Neural progenitor cell (in vitro differentiated cells): ENCODE measurements at places on chromosomes 1 and 21.

DNA sequence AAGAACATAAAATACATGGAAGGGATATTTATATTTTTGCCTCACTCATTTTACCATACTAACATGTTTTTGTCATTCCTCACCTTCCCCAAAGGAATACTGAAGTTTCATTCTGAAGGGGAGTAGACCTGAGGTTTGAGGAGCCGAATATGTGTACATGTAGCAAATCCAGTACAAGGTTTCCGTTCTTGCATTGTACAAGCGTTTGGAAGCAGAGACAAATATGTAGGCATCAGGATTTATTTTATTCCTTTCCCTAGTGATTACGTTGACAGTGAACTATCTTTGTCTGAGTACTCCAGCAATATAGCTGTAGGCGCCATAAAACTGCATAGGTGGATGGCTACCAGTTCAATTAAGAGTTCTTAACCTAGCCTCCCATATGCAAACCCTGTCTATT lies 191.5 kb downstream of the NFIA start:
- DNase-seq, result no peak

DNA sequence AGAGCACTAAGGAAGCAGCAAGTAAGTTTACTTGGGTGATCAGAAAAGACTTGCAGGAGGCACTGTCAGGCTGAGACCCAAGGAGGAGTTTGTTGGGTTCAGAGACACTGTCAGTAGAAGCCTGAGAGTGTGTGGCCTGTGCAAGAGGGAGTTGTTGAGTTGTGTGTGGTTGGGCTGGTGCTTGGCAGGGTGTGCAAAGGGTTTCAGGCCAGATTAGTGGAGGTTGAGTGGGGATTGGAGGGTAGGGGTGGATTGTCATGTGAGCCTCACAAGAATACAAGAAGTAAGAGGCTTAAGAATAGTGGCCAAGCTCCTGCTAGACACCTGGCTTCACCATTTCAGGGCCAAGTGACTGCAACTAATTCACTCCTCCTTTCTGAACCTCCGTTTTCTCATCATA lies 8.9 kb upstream of the KIF21B start:
- peak; percentile 45 for DNase-seq

- no peak for DNase-seq
Measured at GRCh38 chr1:79694241-79694640, 687.7 kb upstream of the ADGRL4 start.

- DNase-seq, result no peak
Measured at GRCh38 chr1:23392125-23392855, 22.7 kb upstream of the ZNF436 start.

GRCh38 chr1:156551869-156552268 lies 20.5 kb downstream of the IQGAP3 start:
- no peak for DNase-seq

GRCh38 chr1:3530926-3531818 lies 76.7 kb downstream of the ARHGEF16 start:
- peak; percentile 92 for DNase-seq

DNA sequence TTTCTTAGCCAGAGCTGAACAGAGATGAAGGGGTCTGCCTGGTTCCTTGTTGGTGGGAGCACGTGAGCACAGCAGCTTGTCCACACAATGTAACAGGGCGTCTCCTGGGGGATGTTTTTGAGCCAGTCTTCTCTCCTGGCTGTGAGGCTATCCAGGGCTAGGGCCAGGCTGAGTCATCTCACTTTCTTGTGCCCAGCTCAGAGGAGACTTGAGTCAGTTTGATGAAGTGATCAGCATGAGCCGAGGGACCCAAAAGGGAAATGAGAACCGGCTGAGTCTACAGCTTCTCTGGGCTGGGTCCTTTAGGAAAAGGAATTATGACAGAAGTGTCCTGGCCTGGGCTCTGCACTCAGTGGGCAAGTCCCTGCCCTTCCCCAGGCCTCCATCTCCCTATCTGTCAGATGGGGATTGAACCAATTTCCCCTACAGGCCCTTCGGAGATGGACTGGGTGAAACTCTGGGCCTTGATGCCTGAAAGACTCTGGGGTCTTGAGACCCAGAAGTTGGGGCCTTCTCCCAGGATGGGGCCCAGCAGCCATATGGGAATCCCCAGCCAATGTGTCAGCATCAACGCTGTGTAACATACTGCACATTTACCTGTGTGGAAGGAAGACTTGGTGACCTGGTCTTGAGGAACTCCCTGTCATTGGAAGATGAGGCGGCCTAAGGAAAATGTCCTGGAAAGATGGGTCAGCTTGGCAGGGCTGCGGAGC lies 36.6 kb downstream of the DMRTB1 start:
- DNase-seq, result no peak

- no peak for DNase-seq
Measured at GRCh38 chr1:234731569-234732085, 121.6 kb upstream of the IRF2BP2 start.

- no peak for DNase-seq
Measured at GRCh38 chr1:163047951-163048659, 21.1 kb upstream of the RGS4 start.

DNA sequence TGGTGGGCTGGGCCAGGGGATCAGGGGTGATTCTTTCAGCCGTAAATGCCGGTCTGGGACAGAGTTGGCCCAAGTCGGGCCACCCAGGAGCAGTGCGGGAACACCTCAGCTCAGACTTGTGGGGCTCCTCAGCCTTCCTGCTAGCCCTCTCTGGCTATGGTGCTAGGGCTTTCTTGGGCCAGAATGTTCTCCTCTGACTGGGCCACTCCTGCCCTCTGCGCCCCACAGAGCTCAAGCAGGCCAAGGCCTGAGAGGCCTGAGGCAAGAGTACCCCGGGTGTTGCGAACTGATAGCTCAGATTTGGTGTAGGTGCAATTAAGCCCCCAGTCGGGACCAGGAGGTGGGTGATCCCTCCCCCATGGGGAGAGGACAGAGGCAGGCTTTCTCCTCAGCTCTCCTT lies 51.8 kb downstream of the LGR6 start:
- DNase-seq, result no peak

DNA sequence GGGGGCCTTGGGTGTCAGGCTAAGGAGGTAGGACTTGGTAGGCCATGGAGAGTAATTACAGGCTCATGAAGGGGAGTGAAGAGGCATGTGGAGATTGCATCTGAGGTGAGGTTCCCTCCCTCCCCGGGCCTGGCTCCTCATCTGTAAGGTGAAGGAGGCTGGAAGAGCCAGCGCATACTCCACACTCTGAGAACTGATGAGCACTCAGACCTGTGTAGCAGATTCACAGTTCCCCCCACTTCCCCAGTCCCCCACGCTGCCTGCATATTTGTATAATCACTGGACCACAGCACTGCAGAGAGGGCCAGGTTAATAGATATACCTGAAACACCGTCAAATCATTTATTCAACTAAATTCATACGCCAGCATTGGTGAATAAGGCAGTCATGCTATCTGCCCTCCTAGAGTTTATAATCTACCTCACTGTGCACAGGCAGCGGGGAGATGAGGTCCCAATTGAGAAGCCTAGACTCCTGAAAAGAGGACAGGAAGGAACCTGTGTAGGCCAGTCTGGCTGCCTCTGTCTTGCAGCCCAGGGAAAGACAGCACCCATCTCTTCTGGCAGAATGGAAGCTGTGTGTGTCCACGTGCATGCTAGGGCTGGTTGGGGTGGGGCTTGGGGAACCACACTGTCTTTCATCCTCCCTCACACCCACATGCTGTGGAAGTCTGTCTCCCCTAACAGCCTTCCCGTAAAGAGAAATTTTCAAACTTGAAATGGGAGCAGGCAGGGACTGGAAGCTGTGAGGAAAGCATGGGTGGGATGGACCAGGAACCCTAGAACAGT lies 110.6 kb upstream of the ATP1A1 start:
- DNase-seq, result no peak

DNA sequence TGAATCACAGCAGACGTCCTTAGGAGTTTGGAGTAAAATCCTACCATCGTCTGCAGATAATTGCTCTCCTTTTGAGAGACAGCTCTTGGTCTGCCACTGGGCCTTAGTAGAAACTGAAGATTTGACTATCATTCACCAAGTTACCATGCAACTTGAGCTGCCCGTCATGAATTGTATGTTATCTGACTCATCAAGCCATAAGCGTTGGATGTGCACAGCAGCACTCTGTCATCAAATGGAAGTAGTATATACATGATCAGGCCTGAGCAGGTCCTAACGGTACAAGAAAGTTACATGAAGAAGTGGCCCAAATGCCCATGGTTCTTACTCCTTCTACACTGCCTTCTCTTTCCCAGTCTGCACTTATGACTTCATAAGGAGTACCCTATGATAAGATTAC lies 317.8 kb downstream of the GPATCH2 start:
- DNase-seq, result no peak

- no peak for DNase-seq
Measured at GRCh38 chr1:168921629-168922028, 184.9 kb upstream of the ATP1B1 start.
